Activated CD4-positive, alpha-beta T cell treated with anti-CD3 and anti-CD28 coated beads, Interleukin-2, amount 50 U/mL, for 48 hours (primary cell): ENCODE measurements at places on chromosomes 3 and 15.

GRCh38 chr15:53962646-53963561 is 15.3 kb upstream of the UNC13C start:
- DNase-seq, result peak; percentile 34

- DNase-seq, result no peak
Measured at GRCh38 chr15:101171954-101172353, 79.9 kb downstream of the CHSY1 start.

- no peak for DNase-seq
Measured at GRCh38 chr3:174229916-174230315, 629.2 kb upstream of the NAALADL2 start.

DNA sequence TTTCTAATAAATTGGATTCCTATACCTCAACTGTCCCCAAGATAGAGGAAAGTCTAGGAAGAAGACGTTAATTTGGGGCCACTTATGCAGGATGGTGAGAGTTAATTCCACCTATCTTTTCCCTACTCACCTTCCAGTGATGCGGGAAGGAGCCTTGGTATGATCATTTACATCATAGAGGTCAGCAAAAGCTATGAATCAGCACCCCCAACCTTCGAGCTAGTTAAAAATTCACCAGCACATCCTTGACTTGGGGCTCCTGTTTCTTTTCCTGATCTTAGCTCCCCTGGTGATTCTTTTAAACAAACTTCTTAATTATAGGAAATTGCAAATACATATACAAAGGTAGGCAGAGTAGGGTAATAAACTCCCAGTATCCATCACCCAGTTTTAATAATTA is 366.6 kb downstream of the SOX2 start:
- no peak for DNase-seq

GRCh38 chr3:133561679-133562078 is 11.8 kb upstream of the CDV3 start:
- DNase-seq, result no peak

DNA sequence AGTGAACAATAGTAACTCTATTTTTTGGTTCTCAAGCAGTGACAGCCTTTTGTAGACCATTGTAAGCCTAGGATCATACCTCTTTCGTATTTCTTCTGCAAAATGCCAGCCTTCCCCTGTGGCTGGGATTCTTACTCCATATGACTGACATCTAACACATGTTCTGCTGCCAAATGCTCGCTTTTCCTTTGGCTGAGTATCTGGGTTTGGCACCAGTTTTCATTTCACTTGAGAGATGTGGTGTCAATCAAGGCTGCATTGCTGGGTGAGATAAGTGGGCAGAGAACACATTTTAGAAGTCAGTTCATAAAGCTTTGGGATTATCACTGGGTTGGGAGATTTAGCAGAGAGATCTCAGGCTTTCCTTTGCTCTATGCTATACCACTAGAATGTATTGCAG is 514.7 kb upstream of the SGO1 start:
- DNase-seq, result no peak

GRCh38 chr3:112640930-112641801 is at the start of gene CCDC80:
TSS of gene CCDC80 (minus strand) at chr3:112641143. CDS start at chr3:112639905, 1,238 bp downstream.
- no peak for DNase-seq

DNA sequence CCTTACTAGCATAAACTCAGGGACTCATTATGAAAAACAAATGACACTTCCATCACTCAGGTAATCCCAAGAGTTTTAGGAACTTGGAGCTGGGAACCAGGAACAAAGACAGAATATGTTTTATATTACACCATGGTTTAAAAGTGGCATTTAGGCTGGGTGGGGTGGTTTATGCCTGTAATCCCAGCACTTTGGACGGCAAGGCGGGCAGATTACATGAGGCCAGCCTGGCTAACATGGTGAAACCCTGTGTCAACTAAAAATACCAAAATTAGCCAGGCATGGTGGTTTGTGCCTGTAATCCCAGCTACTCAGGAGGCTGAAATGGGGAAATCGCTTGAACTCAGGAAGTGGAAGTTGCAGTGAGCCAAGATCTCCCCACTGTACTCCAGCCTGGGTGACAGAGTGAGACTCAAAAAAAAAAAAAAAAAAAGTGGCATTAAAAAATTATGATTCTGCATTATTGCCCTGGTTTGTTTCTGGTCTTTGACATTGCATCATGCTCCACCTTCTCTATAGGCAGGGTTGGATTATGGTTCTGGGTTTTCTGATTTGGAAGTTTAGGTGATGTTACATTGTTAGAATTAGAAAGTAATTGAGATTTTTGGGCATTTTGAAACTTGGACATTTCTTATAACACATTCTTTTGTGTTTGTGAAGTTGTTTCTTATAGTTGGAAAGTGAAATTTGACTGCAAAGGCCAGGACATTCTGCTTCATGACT is 19.0 kb downstream of the SQOR start:
- no peak for DNase-seq

DNA sequence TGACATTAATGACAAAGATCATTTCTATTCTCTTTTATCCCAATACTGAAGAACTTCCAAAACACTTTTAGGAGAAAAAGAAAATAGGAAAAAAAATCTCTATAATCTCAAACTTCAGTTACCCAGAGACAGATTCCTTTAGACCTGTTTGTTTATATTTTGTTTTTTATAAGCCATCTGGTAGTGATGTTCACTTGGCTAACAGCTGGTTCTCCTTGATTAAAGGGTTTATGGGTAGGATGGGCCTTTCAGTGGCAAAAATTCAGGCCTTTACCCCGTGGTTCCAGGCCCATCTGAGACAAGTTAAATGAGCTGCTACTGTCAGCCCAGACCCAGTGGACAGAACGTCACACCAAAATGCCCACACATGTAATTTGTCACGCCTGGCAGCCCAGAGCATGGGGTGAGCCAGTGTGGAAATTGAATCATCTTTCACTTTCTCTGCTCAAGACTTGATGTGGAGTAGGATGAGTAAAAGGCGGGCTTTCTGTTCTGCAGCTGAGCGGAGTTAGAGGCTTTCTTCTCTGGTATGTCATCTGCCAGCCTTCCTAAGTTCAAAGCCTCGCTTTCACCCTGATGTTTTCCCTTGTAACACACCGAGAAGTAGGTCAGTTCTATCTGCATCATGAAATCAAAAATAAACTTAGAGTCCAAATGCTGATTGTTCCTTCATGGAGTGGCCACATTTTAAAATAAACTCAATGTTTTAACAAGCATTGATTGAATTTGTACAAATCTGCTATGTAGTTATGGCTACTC is 62.5 kb upstream of the SKOR1 start:
- peak; percentile 73 for DNase-seq

- no peak for DNase-seq
Measured at GRCh38 chr3:117893638-117894037, 1141.0 kb downstream of the IGSF11 start.

DNA sequence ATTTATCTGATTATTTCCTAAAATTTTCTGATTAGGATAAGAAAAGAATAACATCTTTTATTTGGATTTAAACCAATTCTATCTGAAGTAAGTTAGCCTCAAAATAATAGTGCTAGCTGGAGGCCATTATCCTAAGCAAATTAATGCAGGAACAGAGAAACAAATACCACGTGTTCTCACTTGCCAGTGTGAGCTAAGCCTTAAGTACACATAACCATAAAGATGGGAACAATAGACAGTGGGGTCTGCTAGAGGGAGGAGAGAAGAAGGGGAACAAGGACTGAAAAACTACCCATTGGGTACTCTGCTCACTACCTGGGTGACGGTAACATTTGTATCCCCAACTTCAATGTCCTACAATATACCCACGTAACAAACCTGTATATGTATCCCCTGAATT is 31.3 kb upstream of the LYSMD4 start:
- DNase-seq, result no peak

DNA sequence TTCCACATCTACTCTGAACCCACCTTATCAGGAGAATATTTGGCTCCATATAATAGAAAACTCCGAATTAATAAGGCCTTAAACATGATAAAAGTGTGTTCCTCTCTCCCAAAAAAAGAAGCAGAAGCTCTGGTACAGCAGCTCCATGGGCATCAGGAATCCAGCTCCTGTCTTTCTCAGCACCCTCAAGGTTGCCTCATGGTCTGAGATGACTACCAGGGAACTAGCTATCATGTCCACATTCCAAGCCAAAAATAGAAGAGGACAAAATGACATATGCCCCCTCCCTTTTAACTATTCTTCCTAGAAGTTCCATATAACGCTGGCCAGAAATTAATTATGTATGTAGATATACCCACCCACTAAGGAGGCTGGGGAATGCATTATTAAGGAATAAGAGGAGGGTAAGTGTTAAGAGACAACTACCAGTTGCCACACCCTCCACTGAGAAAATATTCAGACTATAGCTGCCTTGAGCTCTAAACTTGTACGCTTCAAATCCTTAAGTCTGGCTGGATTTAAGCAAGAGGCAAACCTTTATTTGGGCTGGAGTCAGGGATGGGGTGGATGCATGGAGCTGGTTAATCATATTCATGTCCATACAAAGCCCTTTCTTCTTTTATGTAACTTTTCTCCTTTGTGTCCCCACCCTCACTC is 35.8 kb upstream of the CTDSPL start:
- no peak for DNase-seq

GRCh38 chr15:85335193-85335942 is 45.0 kb upstream of the AKAP13 start:
- DNase-seq, result no peak

DNA sequence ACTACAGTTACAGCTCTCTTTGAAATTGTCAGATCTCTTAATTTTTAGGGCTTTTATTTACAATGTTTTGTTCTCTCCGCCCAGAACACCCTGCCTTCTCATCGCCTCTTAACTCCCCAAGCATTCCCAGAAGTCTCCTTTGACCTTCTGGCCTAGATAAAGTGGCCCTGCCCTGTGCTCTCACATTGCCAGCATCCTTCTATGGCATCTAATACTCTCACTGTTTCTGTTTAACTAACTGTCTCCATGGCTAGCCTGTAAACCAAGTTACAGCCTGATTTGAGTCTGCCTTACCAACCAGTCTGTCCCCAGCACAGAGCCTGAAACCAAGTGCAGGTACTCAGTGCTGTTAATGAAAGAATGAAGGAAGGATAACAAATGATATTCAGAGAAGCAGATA is 19.9 kb downstream of the COL8A1 start:
- DNase-seq, result no peak

- no peak for DNase-seq
Measured at GRCh38 chr3:141080431-141080830, 29.3 kb downstream of the SPSB4 start.

GRCh38 chr3:84082726-84083125 is 876.1 kb upstream of the CADM2 start:
- no peak for DNase-seq

DNA sequence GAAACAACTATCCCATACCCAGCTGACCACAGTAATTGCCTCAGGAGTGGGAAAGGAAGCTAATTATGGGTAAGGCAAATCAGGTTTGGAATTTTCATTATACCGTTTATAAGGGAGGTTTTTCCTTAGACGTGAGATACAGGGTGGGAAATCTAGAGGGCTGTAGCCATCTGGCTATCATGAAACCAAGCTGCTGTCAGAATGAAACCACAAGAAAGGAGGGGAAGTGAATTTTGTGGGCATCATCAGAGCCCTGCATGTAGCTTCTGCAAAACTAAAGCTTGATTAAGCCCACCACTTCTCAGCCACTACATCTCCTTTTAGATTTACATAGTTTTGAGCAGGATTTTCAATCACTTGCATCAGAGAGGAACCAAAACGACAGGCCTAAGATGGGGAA is 893.5 kb downstream of the TUSC7 start:
- DNase-seq, result no peak

DNA sequence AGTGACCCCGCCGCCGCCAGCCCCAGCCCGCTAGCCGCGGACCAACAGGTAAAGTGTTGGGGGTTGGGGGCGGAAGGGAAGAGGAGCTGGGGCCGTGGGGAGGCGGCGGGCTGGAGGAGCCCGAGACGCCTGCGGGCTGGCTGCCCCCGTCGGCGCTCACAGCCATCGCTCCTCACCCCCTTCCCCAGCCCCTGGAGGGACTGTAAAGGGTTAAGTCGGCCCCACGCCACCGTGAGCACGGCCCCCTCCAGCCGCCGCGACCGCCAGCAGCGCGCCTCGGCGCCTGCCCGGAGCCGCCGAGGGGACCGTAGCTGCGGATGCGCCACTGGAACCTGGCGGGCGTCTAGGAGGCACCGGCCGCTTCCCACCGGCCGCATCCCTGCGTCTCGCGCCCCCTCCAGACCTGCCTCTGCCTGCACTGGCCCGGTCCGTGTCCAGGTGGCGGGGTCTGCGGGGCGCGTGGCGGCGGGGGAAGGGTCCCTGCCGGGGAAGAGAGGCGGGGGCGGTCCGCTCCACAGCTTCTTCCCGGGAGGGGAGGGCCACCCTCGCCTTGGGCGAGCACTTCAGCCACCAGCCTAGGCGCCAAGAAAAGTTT is 522 bp downstream of the MED12L start:
- DNase-seq, result peak; percentile 31

DNA sequence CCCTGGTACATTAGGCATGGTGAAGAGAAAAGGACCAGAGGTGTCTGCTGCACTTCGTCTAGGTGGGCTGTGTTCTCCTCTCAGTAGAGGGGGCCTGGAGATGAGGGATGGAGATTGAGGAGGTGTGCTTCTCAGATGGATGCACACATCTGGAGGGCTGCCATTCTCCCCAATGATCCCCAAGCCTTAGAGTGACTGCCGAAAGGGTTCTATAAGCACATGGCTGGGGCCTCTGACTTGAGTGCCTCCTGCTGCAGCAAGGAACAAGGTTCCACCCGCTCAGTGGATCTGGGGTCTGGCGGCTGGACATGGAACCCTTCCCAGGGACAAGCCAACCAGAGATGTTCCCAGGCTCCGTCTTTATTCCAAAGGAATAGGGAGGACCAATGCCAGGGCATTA is 66.8 kb downstream of the CPN2 start:
- DNase-seq, result no peak

DNA sequence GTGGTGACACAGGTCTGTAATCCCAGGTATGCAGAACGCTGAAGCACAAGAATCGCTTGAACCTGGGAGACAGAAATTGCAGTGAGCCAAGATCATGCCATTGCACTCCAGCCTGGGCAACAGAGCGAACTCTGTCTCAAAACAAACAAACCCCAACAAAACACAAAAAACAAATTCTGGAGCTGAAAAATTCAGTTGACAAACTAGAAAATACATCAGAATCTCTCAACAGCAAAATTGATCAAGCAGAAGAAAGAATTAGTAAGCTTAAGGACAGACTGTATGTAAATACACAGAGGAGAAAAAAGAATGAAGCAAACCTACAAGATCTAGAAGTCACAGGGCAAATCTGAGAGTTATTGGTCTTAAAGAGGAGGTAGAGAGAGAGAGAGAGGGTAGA is 25.3 kb downstream of the NCBP2 start:
- no peak for DNase-seq

GRCh38 chr3:16112910-16113504 is 61.5 kb upstream of the GALNT15 start:
- DNase-seq, result no peak

DNA sequence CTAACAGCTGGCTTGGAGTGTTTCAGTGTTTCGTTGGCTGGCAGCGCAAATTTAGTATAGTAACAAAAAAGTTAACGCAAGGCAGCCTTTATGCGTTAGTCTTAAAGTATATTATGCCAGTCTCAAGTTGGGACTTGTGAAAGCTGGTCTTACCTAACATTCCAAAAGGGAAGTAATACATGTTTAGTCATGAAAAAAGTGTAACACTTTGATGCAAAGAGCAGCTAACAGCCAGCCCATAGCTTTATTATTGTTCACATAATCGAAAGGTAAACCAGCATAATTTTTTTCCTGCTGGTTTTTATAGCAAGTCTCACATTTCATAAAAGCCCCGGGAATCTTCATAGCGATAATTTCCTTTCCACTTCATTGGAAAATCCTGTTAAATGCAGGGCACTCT is 2.4 kb upstream of the GPR87 start:
- DNase-seq, result no peak
